ENCODE measurements at places on chromosomes 11 and 22.

GRCh38 chr22:17429516-17429915 is 60.3 kb downstream of the CECR2 start:
- no peak for DNase-seq

GRCh38 chr11:117180661-117181585 is 2.4 kb downstream of the SIDT2 start:
- peak; percentile 36 for DNase-seq

DNA sequence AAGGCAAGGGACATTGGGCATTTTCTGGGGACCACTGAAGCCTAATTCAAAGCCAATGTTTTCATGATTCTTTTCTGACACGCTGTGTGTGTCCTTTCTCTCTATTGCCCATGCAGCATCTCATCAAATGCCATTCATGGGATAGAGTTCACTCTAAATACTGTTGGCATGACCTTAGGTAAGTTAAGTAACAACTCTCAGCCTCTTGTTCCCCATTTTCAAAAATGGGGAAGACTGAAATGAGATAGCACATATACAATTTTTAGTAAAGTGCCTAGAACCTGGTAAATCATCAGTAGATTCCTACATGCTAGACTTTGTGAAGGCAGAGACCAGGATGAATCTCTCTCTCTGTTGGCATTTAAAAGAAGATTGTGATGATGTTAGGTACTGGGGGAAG is 12.7 kb upstream of the OR52K2 start:
- DNase-seq, result no peak

DNA sequence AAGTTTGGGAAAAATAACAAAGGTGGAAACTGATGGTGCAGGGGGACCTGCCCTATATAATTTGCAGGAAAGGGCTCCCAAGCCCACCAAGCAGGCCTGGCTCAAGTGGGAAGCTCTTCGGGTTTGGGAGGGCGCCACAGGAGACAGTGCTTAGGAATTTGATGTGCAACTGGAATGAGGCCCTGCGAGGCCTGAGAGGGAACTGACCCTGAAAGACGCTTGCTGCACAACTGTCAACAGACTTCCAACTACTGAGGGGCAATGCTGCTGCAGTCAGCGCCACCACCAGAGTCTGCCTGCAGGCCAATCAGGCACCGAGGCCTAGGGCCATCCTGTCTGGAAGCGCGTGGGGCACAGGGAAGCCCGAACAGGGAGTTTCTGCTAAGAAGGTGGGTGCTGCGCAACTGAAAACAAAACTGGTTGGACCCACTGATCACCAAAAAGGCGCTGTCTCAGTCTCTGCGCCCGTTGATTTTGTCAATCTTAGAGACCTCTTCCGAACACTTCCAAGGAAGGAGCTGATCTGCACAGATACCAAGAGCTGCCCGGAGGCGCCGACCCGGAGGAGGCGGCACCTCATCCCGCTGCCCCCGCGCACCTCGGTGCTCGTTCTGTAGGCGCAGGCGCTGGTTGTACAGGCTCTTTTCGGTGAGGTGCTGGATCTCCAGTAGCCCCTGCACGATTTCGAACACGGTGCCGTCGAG is 667 bp downstream of the DGCR6L start:
- DNase-seq, result no peak

GRCh38 chr11:611001-611996 is 4.5 kb downstream of the IRF7 start:
- DNase-seq, result no peak

DNA sequence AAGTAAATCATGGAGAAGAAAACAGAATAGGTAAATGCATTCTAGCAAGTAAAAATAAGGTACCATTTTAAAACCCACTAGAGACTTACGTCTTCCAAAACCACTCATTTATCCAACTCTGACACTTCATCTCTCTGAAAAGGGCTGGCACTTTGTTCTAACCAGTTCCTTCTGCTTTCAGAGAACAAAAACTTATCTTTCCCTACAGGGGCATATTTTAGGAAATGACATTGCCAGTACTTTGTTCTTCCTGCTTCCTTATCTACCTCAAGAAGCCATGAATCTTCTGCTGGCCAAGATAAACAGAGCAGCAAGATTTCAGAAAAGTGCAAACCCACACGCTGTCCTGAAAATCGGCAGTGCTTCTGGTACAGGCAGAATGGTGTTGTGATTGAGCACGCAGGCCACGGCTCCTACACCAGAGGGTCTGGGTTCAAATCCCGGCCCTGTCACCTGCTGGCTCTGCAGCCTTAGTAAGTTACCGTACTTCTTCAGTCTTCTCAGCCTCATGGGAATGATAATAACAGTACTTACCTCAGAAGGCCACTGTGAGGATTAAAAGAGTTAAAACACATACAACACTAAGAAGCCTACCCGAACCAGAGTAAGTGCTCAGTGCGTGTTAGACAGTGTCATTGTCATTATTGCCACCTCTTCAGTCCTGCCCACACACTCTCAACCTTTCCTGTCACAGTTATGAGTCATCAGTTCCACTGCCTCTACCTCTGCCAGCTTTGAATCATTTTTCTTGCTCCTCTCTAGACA is 11.0 kb downstream of the MPZL3 start:
- DNase-seq, result peak; percentile 67

DNA sequence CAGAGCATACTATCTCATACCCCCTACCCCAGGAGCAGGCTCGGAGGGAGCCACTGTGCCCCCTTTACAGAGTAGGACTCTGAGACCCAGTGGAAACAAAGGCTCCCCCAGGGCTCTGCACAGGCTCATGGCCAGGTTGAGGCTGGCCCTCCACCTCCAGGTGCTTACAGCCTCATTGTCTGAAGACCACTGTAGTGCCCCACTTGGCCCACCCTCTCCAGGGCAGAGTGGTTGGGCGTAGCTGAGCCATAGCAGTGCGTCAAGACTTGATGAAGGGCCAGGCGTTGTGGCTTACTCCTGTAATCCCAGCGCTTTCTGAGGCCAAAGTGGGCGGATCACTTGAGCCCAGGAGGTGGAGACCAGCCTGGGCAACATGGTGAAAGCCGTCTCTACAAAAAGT is 1.7 kb downstream of the ANKRD13D start:
- DNase-seq, result no peak

GRCh38 chr11:8597182-8597581 is 3.2 kb upstream of the STK33 start:
- DNase-seq, result peak; percentile 25

GRCh38 chr11:103948187-103948763 is 88.2 kb upstream of the DDI1 start:
- DNase-seq, result no peak

All from NCI-H2029 (cell line).